Amniotic stem cell (primary cell): ENCODE measurements at places on chromosomes 1 and 21.

- DNase-seq: no peak
Observed at GRCh38 chr1:33332357-33332789, 11.5 kb upstream of the A3GALT2 start.

- DNase-seq: peak; percentile 77
Observed at GRCh38 chr21:29195981-29196669, 65.7 kb downstream of the MAP3K7CL start.

GRCh38 chr1:154730259-154730658, 122.3 kb upstream of the ADAR start:
- DNase-seq: no peak

- peak; percentile 81 for DNase-seq
Observed at GRCh38 chr1:183633676-183634343, 1.8 kb downstream of the ARPC5 start.

GRCh38 chr1:172398970-172399755, 21.3 kb upstream of the C1orf105 start:
- peak; percentile 95 for DNase-seq

GRCh38 chr1:164967300-164967699, 389.2 kb downstream of the LMX1A start:
- DNase-seq: no peak

DNA sequence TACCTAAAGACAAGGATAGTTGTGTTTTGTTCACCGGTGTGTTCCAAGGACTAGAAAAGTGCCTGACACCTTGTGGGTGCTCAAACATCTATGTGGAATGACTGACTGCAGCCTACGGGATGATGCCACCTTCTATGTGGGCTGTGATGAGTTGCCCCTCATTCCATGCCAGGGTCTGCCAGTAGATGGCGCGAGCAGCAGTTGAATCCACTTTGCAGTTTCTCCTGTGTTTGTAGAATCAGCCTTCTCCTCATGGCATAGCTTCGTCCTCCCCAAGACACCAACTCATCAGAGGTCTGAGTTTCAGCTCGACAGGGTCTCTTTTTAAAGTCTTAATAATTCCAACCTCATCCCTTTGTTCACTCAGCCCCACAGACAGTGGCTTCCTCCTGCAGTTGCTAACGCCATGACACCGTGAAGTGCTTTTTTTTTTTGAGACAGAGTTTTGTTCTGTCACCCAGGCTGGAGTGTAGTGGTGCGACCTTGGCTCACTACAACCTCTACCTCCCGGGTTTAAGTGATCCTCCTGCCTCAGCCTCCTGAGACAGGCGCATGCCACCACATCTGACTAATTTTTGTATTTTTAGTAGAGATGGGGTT, 133.7 kb downstream of the CAPN8 start:
- DNase-seq: no peak
